ENCODE measurements at places on chromosomes 4 and X.

- DNase-seq, result no peak
These were observed 263.4 kb downstream of the GRIA3 start for GRCh38 chrX:123447506-123447905.

GRCh38 chrX:133650239-133650638 lies 234.9 kb upstream of the GPC4 start:
- no peak for DNase-seq

GRCh38 chrX:118566359-118566758 lies 70.7 kb downstream of the DOCK11 start:
- no peak for DNase-seq

DNA sequence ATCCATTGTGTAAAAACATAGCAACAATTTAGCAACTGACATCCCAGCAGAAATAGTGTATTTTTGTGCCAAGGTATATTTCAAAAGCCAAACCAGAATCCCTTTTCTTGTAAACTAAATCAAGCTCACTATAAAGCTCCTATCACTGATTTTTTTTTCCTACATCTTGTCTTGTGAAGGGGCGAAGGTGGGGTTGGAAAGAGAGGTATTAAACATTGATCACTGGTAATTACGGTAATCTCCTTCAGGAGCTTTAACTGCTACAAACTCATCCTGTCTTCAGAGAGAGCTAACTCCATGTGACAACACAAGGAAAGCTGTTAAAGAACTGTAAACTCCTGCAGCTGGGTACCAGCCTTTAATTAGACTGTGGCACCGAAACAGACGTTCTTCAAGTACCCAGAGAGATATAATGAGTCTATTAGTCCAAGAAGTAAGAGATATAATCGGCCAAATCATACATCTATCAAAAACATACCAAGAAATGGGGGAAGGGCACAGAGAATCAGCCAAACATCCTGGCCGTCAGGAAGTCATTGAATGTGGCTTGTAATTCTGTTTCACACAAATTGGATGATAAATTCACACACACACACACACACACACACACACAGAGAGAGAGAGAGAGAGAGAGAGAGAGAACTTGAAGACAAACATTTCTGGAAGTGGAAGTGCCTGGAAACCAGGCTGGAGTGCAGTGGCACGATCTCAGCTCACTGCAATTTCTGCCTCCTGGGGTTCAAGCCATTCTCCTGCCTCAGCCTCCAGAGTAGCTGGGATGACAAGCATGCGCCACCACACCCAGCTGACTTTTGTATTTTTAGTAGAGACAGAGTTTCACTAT lies 111.9 kb upstream of the PPARGC1A start:
- no peak for DNase-seq

GRCh38 chrX:112839856-112840255 lies 775 bp downstream of the AMOT start:
- DNase-seq, result no peak

GRCh38 chrX:56248492-56248891 lies 16.3 kb downstream of the KLF8 start:
- DNase-seq, result no peak

DNA sequence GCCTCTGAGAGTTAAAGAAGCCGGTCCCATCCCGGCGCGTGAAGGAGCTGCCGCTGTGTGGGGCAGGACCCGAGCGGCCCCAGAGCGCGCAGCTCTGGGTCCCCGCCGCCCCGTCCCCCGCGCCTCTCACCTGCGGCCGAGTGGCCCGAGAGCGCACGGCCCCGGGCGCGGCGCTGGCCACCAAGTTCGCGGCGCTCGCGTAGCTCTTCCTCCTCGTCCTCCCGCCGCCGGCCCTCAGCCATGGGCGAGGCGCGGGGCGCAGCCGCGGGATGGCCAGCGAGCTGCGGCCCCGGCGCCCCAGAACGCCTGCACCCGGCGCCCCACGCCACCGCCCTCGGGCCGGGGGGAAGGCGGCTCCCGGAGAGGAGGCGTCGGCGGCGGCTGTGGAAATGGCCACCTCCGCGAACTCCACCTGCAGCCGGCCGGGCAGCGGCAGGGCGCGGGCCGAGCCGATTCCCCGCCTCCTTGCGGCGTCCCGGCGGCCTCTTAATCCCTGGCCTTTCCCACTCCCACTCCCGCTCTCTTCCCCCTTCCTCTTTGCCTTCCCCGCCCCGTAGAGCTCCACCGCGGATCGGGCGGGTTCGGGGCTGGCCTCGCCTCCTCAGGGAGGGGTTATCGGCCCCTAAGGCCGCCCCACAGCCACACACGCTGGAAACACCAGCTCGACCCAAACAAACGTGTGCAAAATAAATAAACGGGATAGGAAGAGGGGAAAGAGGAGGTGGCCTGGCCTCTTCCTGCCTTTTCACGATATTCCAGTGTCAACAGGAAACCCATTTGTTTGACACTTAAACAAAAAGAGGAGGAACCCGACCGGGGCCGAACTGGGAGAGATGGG lies at the start of gene SH3D19:
TSS of gene SH3D19 (minus strand) at position 495 of the 838 bp plus-strand sequence. CDS start at position 242, 253 bp downstream.
- no peak for DNase-seq

GRCh38 chr4:44916411-44916810 lies 190.1 kb upstream of the GNPDA2 start:
- no peak for DNase-seq
